Uterus (tissue), 4 donors: ENCODE measurements at places on chromosomes 1 and 21. TPM values are rescaled to one million over a fixed set of nuclear protein-coding genes. Genes with fewer than 3 reads are reported as not detected.

- no peak for DNase-seq
Measured at GRCh38 chr1:185241127-185241526, 75.9 kb downstream of the IVNS1ABP start.

GRCh38 chr1:49052102-49052501 is 275.4 kb upstream of the BEND5 start:
- no peak for DNase-seq

DCST1 gene
- total RNA-seq, result 3.5 TPM

KRTAP13-2 gene
- not detected for total RNA-seq

GUCA2B gene
- total RNA-seq, result not detected

GRCh38 chr1:212633161-212633560 is 24.6 kb downstream of the ATF3 start:
- DNase-seq, result no peak

- DNase-seq, result no peak
Measured at GRCh38 chr1:204174958-204175357, 8.8 kb upstream of the REN start.
